ENCODE measurements at places on chromosomes 16 and 17. TPM values are rescaled to one million over a fixed set of nuclear protein-coding genes. Genes with fewer than 3 reads are reported as not detected.

The PRSS21 gene
- 6.9 TPM for total RNA-seq

The GHDC gene
- 9.0 TPM for total RNA-seq

The INCA1 gene
- total RNA-seq: not detected

The RNF112 gene
- total RNA-seq: 1.1 TPM

The VWA3A gene
- not detected for total RNA-seq

The ABCC3 gene
- total RNA-seq: 17.6 TPM

The NPIPB13 gene
- 11.2 TPM for total RNA-seq

The KRTAP3-2 gene
- total RNA-seq: not detected

The BCAR1 gene
- 33.0 TPM for total RNA-seq

The ZPBP2 gene
- not detected for total RNA-seq

The PLCG2 gene
- 8.6 TPM for total RNA-seq

The ZMYND15 gene
- 0.36 TPM for total RNA-seq

The LYZL6 gene
- total RNA-seq: not detected

The TBC1D28 gene
- total RNA-seq: not detected

The KRT33B gene
- total RNA-seq: not detected

The CCDC102A gene
- 1.4 TPM for total RNA-seq

The C1QL1 gene
- total RNA-seq: 0.12 TPM

The HAS3 gene
- 72.2 TPM for total RNA-seq

The TP53TG3F gene
- total RNA-seq: not detected

The FAM171A2 gene
- total RNA-seq: 1.1 TPM

The HOXB7 gene
- 2.1 TPM for total RNA-seq

The OTOP3 gene
- total RNA-seq: 14.7 TPM

The FSCN2 gene
- total RNA-seq: 0.76 TPM

The SDK2 gene
- total RNA-seq: 4.9 TPM

The TMEM238L gene
- total RNA-seq: 2.3 TPM

The KRT33A gene
- 0.92 TPM for total RNA-seq

The C17orf78 gene
- total RNA-seq: not detected

The PSME3IP1 gene
- 63.1 TPM for total RNA-seq

The KCNH4 gene
- not detected for total RNA-seq

The TOX3 gene
- 0.60 TPM for total RNA-seq

The KRTAP1-1 gene
- not detected for total RNA-seq

The CHST5 gene
- not detected for total RNA-seq

All from esophagus mucosa (tissue), 1 donor.